ENCODE measurements at places on chromosomes 3 and 15.

DNA sequence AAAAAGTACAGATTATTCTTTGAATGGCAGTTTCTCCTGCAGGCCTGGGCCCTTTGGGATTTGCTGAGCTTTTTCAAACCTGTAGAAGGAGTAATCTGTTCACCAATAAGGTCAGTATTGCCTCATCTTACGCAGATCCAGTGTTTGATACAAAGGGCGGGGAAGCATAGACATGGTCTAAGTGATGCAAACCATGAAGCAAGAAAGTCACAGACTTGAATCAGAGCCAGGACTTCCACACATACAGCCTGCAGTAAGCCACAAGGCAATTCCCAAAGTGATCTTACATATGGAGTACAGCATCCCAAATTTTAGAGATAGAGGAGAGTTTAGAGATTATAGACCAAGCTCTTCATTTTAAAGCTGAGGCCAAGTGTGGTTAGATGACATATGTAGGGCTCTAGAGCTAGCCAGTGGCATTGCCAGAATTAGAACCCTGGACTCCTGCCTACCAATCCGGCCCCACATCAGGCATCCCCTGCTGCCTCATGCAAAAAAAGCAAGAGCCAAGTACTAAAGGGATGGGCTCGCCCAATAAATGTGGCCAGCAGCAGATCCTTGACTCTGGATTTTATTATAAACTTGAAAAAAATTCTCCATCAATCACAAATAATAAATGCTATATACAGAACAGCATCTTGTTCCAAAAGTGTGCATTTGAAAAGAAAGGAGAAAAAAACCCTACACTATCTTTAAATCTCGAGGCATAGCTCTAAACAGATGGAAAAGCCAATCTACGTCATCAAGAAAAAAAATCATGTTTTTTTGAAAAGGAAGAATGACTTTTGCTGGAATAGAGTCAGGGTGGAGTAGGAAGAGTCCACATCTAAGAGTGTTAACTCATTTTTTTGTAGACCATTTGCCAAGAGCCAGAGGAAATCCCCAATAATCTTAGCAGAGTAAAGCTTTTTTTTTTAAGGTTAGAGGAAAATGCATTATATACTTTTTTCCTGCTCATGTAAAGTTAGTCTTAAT, 24.0 kb downstream of the ABI3BP start:
- DNase-seq: no peak

GRCh38 chr15:70039917-70040316, 57.8 kb downstream of the TLE3 start:
- no peak for DNase-seq

DNA sequence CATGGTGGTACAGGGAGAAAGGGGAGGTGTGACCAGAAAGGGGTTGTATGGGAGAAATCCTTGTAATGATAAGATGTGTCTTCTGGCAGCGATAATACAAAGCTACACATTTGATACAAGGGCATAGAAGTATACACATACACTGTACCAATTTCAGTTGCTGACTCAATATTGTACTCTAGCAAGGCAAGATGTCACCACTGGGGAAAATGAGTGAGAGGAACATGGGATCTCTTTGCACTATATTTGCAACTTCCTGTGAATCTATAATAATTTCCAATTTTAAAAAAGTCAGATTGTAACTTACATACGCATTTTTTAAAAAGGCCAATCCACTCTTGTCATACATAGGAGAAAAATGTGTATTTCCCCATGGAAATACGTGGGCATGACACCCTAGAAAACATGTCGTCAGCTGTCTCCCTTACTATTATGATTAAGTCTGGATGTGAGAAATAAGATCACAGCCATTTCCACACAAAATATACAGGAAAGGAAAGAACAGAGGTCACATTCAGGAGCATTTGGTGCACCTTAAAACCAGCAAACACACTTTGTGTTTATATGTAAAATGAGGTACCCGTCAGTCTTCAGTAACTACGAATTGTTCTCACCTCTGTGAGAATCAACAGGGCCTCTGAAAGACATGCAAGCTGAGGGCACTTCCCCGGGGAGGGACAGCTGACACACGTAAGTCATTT, 22.9 kb downstream of the PRR23E start:
- no peak for DNase-seq

DNA sequence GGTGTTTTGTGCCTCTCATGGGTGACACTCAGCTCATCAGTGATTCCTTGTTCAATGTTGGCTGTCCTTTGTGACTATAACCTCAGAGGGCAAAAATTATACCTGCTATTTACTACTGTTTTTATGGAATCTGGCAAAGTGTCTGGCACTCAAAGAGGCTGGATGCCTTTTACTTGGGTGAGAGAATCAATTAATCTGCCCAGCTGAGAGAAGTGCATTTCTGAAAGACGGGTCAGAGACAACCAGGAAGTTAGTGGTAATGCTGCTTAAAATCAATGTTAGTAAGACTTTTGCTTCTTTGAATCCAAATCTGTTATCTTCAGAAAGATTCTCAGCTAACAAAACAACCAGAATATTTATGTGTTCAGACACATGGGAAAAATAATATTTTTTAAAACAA, 436.2 kb upstream of the SUCLG2 start:
- DNase-seq: no peak

DNA sequence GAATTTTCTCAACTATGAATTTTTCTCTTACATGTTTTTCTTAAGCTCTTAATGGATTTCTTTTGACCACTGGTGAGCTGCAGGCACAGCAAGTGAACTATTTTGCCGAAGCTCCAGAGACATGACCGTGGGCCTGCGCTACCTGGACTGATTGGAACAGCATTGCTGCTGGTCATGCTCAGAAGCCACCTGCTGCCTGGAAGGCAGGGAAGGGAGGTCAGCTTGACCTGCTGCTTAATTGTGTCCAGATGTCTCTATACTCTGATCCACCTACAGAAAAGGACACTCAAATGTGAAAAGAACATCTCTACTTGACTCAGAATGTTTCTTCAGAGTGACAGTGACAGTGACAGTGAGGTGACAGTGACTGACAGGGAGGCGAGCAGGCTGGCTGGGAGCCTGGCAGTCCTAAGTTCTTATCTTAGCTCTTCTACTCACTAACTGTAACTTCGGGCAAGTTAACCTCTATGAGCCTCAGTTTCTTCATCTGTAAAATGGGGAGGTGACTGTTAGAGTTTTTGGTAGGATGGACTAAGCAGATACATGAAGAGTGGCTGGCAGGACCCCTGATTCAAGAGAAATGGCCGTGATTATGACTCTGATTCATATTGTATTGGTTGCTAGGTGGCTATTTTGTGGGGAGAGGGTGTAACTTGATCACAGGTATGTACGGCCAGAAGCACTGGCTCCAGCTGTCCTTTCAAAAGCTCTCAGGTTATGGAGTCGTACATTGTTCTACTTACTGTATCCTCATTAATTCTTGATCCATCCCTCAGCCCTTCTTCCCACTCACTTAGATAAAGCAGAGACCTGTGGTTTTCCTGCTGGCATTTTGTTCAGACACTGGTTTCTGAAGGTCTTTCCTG, 54.8 kb upstream of the DLG1 start:
- no peak for DNase-seq

GRCh38 chr3:126798521-126798920, 94.5 kb downstream of the CHCHD6 start:
- no peak for DNase-seq

DNA sequence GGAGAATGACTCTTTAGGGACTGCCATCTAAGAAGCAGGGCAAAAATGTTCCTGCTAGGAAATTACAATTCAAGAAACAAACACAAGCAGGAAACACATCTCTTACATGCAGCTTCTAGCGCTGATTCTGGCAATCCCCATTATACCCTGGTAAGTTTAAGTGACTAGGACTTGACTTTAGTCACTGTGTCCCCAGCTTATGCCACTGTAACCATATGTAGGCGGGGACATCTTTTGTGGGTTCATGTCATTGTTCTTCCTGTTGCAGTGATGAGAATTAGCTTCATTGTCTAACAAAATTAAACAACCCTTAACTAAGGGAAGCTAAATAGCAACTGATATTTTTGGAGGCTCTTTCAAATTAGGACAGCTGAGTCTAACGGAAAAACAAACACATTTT, 17.9 kb upstream of the FAM81A start:
- no peak for DNase-seq

DNA sequence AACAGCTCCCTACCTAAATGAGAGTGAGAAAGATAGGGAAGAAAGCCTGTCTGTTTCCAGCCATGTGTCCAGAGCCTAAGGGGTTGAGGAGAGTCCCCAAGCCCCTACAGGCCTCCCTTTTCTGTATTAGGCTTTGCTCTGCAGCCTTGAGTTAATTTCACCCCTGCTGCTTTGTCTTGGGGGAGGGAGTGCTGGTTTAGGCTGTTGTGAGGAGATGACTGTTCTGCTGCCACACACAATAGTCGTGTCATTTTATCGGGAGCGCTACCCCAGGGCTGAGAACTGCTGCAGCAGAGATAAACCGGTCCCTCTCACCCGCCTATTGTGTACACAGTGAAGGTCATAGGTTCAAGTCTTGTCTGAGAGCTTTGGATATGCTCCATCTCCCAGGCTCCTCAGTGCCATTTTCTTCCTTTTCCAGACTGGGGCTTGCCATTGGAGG, 1.4 kb downstream of the ZNF609 start:
- DNase-seq: no peak

- DNase-seq: no peak
These were observed 1001.1 kb upstream of the EPHA6 start for GRCh38 chr3:95813244-95813643.

DNA sequence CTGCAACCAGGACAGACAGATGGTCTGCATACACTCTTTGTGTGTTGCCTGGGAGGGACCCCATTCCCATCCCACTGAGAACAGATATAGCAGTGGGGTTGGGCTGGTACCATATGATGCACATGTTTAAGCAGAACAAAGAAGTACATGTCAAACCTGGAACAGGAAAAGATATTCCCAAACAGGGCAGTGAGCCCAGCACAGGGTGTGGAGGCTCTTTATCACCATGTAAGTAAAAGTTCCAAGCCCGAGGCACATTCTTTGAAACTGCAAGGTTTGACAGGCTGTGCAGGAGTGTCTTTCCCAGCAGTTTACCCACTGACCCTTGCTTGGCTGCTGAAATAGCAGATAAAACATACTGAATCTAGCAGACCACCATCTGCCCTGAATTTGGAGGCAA, 5.3 kb upstream of the ZNF445 start:
- DNase-seq: no peak

- no peak for DNase-seq
These were observed 5.2 kb downstream of the POC1A start for GRCh38 chr3:52149021-52149420.

DNA sequence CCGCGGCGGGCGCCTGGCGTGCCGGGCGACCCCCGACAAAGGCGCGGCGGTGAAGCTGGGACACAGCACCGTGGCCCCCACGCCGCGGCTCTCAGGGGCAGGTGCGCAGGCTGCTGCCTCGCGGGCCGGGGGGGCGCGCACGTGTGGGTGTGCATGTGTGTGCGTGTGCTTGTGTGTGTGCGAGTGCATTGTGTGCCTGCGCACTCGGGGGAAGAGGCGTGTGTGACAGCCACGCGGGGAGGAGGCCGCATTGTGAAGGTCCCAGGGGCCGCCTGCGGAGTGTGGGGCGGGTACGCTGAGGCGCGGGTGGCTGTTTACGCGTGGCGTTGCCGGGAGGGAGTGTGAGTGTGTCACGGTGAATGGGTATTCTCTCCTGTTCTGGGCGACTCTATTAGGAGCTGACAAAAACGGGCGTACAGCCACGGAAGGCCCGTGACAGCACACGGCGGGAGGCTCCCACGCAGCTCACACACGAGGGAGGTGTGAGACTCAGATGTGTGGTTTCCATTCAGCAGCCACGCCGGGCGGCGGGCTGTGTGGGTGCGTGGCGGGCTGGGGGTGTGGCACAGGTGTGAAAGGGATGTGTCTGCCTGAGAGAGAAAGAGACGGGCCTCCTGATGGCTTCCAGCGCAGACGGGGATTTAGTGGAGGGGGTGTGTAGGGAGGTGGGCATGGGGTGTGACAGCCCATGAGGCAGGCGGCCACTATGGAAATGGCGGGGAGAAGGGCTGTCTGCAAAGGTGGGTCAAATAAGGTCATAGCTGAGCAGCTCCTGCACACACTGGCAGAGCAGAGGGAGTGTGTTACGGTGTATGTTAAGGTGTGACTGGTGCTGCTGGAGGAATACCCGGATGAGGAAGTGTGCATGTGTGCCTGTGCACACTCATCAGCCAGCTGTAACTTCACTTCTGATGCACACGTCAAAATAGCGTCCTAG, 750 bp downstream of the PODXL2 start:
- peak; percentile 44 for DNase-seq

All from CD4-positive, alpha-beta T cell treated with Interleukin-21 for 1 hour (primary cell).